GM23248 (cell line): ENCODE measurements at places on chromosomes 3 and 15.

DNA sequence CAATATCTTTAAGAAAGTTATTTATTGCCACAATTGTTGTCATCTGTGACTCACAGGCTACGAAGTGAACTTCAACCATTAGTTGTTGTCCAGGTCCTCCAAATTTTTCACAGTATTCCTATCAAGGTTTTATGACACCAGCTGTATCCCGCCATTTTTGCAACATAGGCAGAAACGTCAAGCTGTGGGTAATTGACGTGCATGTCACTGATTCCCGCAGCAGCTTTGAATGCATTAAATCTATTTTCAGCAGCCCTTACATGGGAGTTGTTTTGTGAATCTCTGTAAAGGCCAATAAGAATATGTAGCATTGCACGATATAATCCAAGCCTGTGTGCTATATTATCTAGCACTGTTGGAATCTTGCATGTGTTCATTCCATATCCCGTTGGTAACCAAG lies 109.1 kb upstream of the TOPAZ1 start:
- no peaks in the 10 kb centered on the region for H3K4me1 ChIP-seq
- H3K36me3 ChIP-seq = no peaks in the 10 kb centered on the region
- DNase-seq = no peak
- H3K4me3 ChIP-seq = no peak overlapping the region

GRCh38 chr3:71924721-71925120 lies 139.8 kb upstream of the PROK2 start:
- no peaks in the 10 kb centered on the region for H3K36me3 ChIP-seq
- no peak overlapping the region for H3K27ac ChIP-seq
- peaks cover under 1% of the 10 kb centered on the region; the same call in 1 of the 2 replicates for H3K4me1 ChIP-seq
- no peak for DNase-seq

DNA sequence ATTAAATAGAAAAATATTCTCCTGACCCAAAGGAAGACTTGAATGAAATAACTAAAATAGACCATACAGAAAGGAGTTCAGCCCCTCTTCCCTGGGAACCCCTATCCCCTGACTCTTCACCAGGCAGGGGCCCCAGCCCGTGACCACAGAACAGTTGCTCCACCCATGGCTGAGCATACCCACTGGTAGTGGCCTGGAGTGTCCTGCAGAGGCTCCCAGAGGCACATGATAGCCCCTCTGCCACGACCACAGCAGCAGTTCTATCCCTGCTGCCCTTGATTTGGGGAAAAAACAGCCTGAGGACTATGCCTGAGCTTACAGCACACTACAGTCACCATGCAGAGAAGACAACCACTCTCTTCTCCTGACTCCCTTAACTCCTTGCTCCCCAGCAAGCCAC lies 31.8 kb downstream of the TTC14 start:
- DNase-seq = no peak
- H3K4me1 ChIP-seq = no peaks in the 10 kb centered on the region
- no peaks in the 10 kb centered on the region for H3K36me3 ChIP-seq
- no peak overlapping the region for H3K27ac ChIP-seq
- no peaks in the 10 kb centered on the region for H3K27me3 ChIP-seq

- no peak for DNase-seq
- H3K27me3 ChIP-seq = no peaks in the 10 kb centered on the region
- no peak overlapping the region for H3K27ac ChIP-seq
- peaks cover 35% of the 10 kb centered on the region for H3K36me3 ChIP-seq
- H3K4me3 ChIP-seq = no peak overlapping the region
Observed at GRCh38 chr15:49035825-49036224, 10.4 kb downstream of the SECISBP2L start.

DNA sequence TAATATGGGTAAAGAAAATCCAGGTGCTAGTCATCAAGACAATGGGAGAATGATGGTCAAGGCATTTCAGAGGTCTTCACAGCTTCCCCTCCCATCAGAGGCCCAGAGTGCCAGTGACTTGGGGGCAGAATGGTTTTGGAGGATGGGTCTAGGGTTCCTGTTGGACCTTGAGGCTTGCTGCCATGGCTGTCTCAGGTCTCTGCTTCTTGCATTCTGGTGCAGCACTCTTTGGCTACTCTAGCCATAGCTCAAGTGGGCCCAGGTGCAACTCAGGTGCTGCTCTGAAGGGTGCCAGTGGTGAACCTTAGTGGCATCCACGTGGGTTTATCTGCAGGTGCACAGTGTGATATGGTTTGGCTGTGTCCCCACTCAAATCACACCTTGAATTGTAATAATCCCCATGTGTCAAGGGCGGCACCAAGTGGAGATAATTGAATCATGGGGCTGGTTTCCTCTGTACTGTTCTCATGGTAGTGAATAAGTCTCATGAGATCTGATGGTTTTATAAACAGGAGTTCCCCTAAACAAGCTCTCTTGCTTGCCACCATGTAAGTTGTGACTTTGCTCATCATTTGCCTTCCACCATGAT lies 48.5 kb upstream of the PEX5L start:
- DNase-seq = no peak
- no peak overlapping the region for H3K27ac ChIP-seq
- H3K4me1 ChIP-seq = no peaks in the 10 kb centered on the region
- H3K27me3 ChIP-seq = no peaks in the 10 kb centered on the region
- H3K4me3 ChIP-seq = no peak overlapping the region

- H3K36me3 ChIP-seq = no peaks in the 10 kb centered on the region
Observed at GRCh38 chr15:90654233-90655136, 62.7 kb upstream of the BLM start.

DNA sequence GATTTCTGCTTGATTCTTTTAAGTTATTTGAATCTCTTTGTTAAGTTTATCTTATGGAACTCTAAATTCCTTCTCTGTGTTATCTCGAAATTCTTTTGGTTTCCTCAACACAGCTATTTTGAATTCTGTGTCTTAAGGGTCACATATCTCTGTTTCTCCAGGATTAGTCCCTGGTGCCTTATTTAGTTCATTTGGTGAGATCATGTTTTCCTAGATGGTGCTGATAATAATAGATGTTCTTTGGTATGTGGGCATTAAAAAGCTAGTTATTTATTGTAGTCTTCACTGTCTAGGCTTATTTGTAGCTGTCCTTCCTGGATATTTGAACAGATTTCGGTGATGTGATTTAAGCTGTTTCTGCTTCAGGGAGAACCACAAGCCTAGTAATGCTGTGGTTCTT lies 615.6 kb upstream of the NECTIN3 start:
- no peaks in the 10 kb centered on the region for H3K4me1 ChIP-seq
- no peak overlapping the region for H3K27ac ChIP-seq
- no peak for DNase-seq
- H3K36me3 ChIP-seq = no peaks in the 10 kb centered on the region
- no peaks in the 10 kb centered on the region for H3K27me3 ChIP-seq
- H3K4me3 ChIP-seq = no peak overlapping the region

- no peaks in the 10 kb centered on the region for H3K36me3 ChIP-seq
- no peak overlapping the region for H3K4me3 ChIP-seq
- H3K27me3 ChIP-seq = no peaks in the 10 kb centered on the region
- H3K4me1 ChIP-seq = peaks cover 51% of the 10 kb centered on the region
Observed at GRCh38 chr3:60755094-60755493, 496.2 kb downstream of the FHIT start.

- H3K4me3 ChIP-seq = no peak overlapping the region
- H3K36me3 ChIP-seq = no peaks in the 10 kb centered on the region
- peak; percentile 71 for DNase-seq
- H3K27me3 ChIP-seq = no peaks in the 10 kb centered on the region
- H3K4me1 ChIP-seq = peaks cover 9% of the 10 kb centered on the region
- no peak overlapping the region for H3K27ac ChIP-seq
Observed at GRCh38 chr15:58957101-58957973, 23.9 kb upstream of the SLTM start.

DNA sequence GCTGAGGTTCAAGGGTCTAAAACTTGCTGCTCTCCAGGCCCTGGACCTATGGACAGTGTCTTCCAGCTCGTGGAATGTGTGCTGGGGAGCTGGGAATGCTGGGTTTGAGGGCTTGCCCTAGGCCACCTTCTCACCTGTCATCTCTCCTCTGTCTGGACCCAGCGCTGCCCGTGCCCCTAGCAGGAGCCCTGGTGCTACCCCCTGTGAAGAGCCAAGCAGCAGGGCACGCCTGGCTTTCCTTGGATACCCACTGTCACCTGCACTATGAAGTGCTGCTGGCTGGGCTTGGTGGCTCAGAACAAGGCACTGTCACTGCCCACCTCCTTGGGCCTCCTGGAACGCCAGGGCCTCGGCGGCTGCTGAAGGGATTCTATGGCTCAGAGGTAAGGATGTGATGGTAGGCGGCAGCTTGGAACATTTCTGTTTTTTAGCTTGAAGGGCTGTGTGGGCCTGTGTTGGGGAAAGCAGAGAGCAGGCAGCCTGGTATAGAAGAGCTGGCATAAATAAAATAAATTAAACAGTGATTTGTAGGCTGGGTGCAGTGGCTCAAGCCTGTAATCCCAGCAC lies 5.1 kb downstream of the CHRD start:
- H3K27me3 ChIP-seq = peaks cover 22% of the 10 kb centered on the region
- no peaks in the 10 kb centered on the region for H3K4me1 ChIP-seq
- no peak overlapping the region for H3K4me3 ChIP-seq
- no peak for DNase-seq
- no peak overlapping the region for H3K27ac ChIP-seq
- no peaks in the 10 kb centered on the region for H3K36me3 ChIP-seq

DNA sequence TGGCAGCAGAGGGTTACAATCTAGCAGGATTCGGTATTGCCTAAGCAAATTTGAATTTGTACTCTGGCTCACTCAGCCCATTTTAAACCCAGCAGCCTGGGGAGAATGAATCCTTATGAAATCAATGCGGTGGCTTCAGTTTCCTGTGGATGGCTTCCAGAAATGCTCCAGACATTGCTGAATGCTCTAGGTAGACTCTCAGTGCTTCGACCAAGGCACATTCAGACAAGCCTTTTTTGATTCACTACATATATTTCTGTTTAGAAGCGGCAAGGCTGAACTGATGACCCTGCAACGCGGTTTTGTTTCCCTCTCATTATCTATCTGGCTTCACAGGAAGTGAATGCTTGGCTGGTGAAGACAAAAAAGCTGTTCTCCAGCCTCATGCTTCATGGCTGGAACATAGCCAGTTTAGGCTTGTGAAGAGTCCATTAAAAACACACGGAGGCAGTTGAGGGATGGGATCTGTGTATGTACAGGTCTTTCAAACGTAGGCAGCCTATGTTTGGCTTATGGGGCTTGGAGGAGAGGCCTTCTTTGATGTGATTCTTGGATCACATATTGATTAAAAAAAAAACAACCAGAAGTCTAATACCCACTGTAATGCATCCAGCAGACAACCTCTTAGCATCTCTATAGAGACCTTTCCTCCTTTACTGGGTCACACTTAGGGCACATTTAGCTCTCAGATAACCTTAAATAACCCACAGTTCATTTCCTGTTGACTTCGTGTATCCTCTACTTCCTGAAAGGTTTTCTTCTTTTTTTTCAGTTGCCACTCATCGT lies 400.2 kb upstream of the TBL1XR1 start:
- DNase-seq = peak; percentile 90
- H3K36me3 ChIP-seq = no peaks in the 10 kb centered on the region
- peaks cover 46% of the 10 kb centered on the region for H3K4me1 ChIP-seq

GRCh38 chr15:68001811-68002210 lies 52.3 kb upstream of the PIAS1 start:
- DNase-seq = no peak
- H3K4me1 ChIP-seq = peaks cover 17% of the 10 kb centered on the region
- H3K27ac ChIP-seq = no peak overlapping the region
- no peaks in the 10 kb centered on the region for H3K36me3 ChIP-seq
- no peaks in the 10 kb centered on the region for H3K27me3 ChIP-seq
- H3K4me3 ChIP-seq = no peak overlapping the region

DNA sequence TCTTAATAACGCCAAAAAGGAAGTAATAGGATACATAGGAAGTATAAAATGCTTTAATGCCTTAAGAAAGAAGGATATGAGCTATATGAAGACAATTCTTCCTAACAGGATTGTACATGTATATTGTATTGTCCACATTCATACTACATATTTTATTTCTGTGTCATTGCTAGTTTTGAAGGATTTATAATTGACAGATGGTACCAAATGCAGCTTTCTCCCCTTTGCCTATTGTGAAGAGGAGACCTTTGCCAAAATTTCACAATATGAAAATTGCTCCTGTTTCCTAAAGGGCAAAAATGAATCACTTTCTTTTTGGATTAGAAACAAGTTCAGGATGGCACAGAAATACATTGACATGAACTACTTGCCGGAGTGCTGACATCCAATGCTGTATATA lies 34.8 kb upstream of the EOMES start:
- H3K4me1 ChIP-seq = peaks cover 17% of the 10 kb centered on the region
- no peak overlapping the region for H3K27ac ChIP-seq
- no peaks in the 10 kb centered on the region for H3K36me3 ChIP-seq
- H3K27me3 ChIP-seq = no peaks in the 10 kb centered on the region
- peak; percentile 45 for DNase-seq

GRCh38 chr3:66904831-66905493 lies 93.1 kb upstream of the KBTBD8 start:
- DNase-seq = no peak
- H3K4me3 ChIP-seq = no peak overlapping the region

GRCh38 chr15:64521726-64522164 lies 61.4 kb downstream of the ZNF609 start:
- H3K4me3 ChIP-seq = no peak overlapping the region
- no peaks in the 10 kb centered on the region for H3K27me3 ChIP-seq
- DNase-seq = peak; percentile 81
- peak overlapping the region; percentile 29; the same call in 1 of the 2 replicates for H3K27ac ChIP-seq
- H3K36me3 ChIP-seq = no peaks in the 10 kb centered on the region
- H3K4me1 ChIP-seq = peaks cover 33% of the 10 kb centered on the region

DNA sequence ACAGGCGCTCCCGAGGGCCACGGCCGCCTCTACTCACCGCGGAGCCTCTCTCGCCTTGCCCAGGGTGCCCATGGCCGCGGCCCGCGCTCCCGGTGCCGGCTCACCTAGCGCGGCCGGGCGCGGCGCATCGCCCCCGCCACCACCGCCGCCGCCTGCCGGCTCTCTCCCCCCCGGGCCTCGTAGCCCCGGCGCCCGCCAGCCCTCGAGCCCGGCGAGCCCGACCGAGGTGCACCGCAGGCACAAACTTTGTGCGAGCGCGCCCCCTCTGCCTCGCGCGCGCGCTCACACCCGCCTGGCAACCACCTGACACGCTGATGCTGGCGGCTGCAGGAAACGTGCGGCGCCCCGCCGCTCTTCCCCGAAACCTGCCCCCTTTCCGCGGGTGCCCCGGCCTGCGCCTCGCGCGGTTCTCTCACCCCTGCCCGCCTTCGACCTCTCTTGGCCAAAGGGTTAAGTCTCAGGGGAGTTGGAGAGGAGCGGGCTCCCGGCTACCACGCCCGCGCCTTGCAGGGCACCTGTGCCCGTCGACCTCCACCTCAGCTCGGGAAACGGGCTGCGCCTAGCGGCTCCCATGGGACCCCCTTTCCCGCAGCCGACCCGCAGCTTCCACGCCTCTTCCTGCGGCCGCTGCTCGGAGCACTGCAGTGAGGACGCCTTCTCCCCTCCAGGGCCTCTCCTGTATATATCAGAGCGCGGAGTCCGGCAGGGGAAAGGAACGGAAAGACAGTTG lies at the start of gene RASGRP1:
TSS of gene RASGRP1 (minus strand) at position 258 of the 730 bp plus-strand sequence. CDS start at position 72, 186 bp downstream.
- no peaks in the 10 kb centered on the region for H3K36me3 ChIP-seq
- peak; percentile 84 for DNase-seq
- peak within 1 kb of the TSS; percentile 68 for H3K4me3 ChIP-seq
- H3K4me1 ChIP-seq = peaks cover under 1% of the 10 kb centered on the region; the same call in 1 of the 2 replicates
